ENCODE measurements at places on chromosomes 7 and 10.

DNA sequence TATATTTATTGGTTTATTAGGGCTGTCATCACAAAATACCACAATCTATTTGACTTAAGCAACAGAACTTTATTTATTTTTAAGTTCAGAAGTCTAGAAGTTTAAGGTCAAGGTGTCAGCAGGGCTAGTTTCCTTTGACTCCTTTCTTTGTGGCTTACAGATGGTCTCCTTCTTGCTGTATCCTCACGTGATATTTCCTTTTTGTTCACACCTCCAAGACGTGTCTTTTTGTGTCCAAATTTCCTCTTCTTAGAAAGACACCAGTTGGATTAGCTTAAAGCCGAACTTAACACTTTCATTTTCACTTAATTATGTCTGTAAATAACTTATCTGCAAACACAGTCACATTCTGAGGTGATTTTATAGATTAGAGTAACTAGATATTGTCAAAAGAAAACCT, 631.4 kb upstream of the POT1 start:
- no peak for DNase-seq

GRCh38 chr7:116726713-116727431, 54.9 kb downstream of the MET start:
- DNase-seq = no peak

- DNase-seq = no peak
Measured at GRCh38 chr10:88728107-88728763, 22.2 kb downstream of the LIPK start.

DNA sequence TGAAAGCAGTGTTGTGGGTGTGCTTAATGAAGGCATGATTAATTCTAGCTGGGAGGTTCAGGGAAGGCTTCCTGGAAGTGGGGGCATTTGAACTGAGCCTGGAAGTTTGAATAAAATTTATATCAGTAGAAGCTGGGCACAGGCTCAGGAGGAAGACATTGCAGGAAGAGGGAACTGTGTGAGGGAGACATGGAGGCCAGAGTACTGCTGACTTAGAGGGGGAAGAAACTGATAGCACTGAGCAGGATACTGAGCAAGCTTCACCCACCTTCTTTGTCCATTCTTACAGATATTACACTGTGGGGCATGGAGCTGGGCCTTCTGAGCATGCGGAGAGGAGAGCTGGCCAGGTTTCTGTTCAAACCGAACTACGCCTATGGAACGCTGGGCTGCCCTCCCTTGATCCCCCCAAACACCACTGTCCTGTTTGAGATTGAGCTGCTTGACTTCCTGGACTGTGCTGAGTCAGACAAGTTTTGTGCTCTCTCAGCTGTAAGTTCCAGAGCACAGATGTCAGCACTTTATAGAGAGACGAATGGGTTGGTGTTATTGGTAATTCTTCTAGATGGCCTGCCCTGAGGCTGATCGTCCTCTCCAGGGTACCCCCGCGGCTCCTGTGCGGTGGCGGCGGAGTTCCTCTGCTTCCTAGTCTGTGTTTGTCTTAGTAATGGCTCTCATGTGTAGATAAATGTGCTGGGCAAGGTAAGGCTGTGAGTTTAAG, 2.1 kb downstream of the FKBP6 start:
- DNase-seq = no peak

GRCh38 chr7:122453432-122453831, 148.9 kb upstream of the FEZF1 start:
- no peak for DNase-seq

DNA sequence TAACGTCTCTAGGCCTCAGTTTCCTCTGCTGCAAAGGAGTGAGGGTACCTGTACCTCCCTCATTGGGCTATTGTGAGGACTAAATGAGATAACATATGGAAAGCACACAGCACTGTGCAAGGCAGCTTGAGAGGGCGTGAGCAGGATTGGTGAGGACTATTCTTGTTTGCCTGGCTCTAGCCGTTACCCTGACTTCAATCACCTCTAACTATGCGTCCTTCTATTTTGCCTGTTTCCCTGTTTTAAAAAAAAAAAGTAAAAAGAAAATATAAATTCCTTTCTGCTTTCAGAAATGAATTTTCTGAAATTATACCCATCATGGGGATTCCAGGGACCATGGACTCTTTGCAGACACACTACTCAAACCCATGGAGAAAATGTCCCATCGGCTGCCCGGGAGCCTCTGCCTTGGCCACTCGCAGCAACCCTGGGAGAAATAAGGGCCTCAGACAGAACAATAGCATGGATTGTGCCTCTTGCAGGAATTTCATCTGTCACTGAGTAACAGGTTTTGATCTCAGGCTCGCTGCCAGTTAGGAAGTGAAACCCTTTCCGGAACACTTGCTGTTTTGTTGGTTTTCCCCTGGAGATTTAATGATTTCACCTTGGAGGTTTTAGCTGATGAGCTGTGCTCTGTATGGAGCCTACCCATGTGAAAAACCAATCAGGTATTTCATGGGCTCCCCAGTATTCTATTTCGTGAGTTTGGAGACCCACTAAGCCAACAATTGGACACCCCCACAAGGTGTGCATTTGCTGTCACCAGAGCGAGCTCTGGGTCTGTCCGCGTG, 55.6 kb downstream of the STEAP1B start:
- DNase-seq = no peak

- no peak for DNase-seq
Measured at GRCh38 chr7:140646931-140647647, 6.5 kb upstream of the DENND2A start.

- DNase-seq = no peak
Measured at GRCh38 chr7:119228482-119228881, 1004.0 kb downstream of the ANKRD7 start.

- DNase-seq = no peak
Measured at GRCh38 chr7:150924369-150924781, 53.7 kb downstream of the KCNH2 start.

DNA sequence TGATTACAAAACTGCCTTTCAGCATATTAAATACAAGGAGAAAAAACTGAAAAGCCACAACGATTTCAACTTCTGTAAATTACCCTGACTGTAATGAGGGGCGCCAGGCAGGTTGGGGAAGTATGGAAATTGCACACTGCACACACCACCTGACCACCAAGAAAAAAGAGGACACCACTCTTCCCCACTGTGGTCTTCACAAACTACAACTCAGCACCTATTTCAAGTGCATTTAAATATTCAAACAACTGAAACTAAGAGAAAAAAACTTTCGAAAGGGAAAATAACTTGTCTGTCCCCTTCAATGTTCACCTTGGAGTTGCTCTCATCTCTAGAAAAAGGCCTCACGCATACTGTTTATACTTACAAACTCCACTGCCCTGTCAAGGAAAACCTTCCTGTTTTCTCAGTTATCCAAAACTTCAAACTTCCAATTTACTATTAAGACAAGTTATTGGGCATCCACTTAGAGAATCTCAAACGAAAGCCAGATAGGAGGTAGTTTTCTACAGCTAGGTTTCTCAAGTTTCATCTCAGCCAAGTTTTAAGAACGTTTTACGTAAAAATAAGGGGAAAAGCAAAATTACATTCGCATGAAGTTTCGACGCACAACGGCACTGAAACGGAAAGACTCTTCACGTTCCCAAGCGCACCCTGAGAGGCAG, 1.4 kb downstream of the LARP4B start:
- no peak for DNase-seq

DNA sequence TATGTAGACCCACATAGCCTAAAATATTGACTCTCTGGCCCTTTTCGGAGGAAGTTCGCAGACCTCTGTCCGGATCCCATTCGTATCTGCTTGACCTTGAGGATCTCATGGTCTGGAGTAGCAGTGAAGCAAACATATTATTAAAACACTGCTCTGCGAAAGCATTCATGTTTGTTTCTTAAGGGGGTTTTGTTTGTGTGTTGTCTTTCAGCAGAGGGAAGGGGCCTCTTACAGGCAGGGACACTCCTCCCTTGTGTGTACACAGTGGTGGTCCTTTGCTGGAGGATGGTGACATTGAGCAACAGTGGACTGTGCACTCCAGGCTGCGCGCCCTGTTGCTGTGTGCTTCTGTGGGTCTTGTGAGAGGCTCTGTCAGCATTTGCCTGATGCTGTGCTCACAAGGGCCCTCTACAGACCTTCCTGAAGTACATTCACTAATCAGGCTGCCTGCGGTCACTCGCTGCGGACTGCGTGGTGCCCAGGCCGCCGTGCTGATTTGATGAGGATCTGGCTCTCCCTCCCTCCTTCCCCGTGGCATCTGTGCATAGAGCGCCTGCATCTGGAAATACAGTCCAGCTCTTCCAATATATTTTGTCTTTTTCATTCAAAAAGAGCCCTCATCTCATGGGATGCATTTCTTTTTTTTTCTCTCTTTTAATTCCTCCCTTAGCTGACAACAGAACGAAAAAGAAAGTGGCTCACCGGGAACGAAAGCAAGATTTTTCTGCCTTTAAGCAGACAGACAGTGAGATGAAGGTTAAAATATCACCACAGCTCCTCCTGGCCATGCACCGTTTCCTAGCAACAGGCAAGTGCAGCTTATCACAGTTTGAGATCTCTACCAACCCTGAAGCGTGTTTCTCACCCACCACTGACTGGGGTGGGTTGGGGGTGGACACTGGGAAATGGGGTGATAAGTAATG, 135.8 kb downstream of the CNNM2 start:
- peak; percentile 21 for DNase-seq

All from stimulated activated CD8-positive, alpha-beta memory T cell treated with anti-CD3 and anti-CD28 coated beads, Interleukin-4, amount 100 ng/mL, for 1 hour (primary cell).